Naive thymus-derived CD4-positive, alpha-beta T cell (primary cell): ENCODE measurements at places on chromosomes 12 and 14. TPM values are rescaled to one million over a fixed set of nuclear protein-coding genes. Genes with fewer than 3 reads are reported as not detected.

The FAR2 gene
- total RNA-seq = 3.0 TPM

The RFLNA gene
- not detected for total RNA-seq

GRCh38 chr12:81492131-81492720, 266.9 kb downstream of the PPFIA2 start:
- DNase-seq = no peak

GRCh38 chr14:32382704-32383103, 53.6 kb downstream of the AKAP6 start:
- DNase-seq = no peak

GRCh38 chr12:124736115-124737039, 127.3 kb downstream of the SCARB1 start:
- DNase-seq = peak; percentile 13

DNA sequence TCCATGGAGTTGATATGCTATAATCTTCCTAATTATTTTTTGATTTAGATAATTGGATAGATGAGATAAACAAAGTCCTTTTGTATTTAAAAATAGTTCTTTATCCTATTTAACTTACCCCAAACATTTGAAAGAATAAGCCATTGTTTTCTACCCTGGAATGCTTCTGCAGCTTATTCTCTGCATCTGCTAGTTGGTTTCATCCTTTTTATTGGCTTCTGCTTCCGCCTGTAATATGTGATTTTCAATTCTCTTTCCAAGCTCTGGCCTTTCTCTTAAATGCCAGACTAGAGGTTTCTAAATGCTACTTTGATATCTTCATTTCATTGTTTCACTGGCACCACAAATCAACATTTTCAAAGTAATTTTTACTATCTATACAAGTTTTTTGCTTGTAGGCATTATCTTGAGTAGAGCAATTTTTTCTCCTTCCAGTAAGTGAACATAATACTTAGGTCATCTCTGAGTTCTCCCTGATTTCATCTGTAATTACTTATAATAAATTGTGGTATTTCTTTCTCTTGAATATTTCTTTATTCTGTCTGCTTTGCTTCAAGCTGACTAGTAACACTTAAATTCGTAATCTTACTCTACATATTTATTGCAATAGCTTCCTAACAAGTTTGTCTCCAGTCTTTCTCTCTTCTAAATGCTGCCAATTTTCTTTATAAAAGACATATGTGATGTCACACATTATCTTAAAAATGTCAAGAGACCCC, 958.4 kb downstream of the SLC6A15 start:
- DNase-seq = no peak
